Spinal cord (tissue), 10 donors: ENCODE measurements at places on chromosomes 6 and 20. TPM values are rescaled to one million over a fixed set of nuclear protein-coding genes. Genes with fewer than 3 reads are reported as not detected.

The ELOVL2 gene
- 31.8 TPM for total RNA-seq

The LRRC73 gene
- total RNA-seq: 1.8 TPM

GRCh38 chr6:115485400-115485799 is 575.3 kb downstream of the FRK start:
- peak; percentile 33 for DNase-seq

DNA sequence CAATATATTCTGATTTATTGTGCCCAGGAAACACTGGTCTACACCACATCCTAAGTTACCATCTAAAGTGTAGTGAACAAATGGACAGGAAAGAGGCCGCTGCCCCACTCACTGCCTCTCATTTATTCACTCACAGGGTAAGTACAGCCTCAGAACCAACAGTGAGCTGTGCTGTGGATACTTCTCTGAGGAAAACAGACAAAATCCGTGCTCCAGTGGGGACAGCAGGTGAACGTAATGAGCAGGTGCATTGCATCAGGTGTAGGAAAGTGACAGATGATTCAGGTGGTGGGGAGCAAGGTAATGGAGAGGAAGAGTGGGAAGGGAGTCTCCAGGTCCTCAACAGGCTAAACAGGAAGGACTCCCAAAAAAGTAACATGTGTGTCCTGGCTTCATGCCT is 8.4 kb upstream of the ULBP2 start:
- no peak for DNase-seq

DNA sequence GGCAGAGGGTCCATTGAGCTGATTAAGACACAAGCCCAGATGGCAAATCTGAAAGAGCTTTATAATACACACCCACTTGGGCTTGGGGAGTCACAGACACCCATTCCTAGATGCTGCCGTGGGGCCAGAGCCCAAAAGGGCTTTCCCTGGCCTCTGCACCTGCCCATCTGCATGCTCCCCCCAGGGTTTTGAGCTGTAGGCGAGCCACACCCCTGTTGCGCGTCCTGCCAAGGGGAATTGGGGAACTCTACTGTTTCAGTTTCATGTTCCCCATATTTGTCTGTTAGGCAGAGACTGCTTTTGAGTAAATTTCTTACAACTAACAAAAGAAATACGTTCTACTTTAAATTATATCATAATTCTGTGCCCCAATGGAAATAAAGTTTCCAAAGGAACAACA is 52.9 kb upstream of the FNDC1 start:
- DNase-seq: no peak

DNA sequence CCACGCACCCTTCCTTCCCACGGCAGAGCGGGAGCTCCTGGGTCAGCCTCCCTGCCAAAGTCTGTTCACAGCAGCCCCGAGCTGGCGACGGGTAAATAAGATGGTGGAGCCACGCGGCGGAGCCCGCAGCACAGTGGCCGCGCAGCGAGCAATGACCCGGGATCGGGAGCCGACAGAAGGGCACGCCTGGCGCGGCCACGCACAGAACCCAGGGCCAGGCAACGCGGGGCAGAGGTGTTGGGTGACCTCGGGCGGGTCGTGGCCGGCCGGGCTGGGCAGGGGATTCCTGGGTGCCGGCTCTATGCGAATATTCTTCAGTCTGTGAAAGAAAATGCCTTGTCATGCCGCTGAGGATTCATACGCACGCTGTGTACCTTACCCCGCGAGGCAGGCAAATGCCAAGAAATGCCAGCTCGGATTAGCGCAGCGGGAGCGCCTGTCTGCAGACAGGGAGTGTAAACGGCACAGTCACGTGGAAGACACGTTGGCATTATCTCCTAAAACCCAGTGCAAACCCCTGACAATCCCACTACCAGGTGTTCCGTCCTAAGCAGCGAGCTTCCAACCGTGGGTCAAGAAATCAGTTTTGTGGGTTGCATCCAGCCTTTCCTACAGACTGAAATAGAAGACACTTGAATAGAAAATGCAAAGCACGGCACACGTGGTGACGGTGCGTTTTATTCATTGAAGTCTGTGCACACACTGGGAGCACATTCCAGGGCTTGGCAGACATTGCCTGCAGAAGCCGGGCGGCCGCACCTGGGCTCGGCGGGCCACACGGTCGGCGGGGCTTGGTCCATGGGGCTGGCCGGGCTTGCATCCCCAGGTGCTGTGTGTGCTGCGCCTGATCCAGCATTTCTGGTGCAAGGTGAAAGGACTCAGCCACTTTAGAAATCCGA is 18.3 kb downstream of the CHRNA4 start:
- peak; percentile 74 for DNase-seq
